G401 (cell line): ENCODE measurements at places on chromosomes 13 and 19.

DNA sequence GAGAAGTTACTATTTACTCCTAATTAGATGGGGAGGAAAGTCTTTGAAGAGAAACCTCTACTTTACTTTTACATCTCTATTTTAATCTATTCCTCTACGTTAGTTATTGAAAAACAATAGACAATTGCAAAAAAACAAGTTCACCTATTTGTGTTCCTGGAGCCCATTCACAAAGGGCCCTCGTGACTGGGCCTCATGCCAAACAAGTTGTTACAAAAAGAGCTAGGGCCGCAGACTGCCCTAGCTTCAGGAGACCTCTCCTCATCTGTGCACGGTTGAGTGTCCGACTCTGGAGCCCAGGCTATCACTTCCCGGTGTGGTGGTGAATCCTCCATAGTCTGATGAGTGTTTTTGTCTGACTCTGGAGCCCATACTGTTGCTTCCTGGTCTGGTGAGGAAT lies 190.9 kb downstream of the ZNF486 start:
- DNase-seq, result no peak

GRCh38 chr13:70829748-70830147 lies 721.5 kb upstream of the KLHL1 start:
- DNase-seq, result no peak

GRCh38 chr19:34017024-34017423 lies 155.3 kb upstream of the LSM14A start:
- DNase-seq, result no peak

DNA sequence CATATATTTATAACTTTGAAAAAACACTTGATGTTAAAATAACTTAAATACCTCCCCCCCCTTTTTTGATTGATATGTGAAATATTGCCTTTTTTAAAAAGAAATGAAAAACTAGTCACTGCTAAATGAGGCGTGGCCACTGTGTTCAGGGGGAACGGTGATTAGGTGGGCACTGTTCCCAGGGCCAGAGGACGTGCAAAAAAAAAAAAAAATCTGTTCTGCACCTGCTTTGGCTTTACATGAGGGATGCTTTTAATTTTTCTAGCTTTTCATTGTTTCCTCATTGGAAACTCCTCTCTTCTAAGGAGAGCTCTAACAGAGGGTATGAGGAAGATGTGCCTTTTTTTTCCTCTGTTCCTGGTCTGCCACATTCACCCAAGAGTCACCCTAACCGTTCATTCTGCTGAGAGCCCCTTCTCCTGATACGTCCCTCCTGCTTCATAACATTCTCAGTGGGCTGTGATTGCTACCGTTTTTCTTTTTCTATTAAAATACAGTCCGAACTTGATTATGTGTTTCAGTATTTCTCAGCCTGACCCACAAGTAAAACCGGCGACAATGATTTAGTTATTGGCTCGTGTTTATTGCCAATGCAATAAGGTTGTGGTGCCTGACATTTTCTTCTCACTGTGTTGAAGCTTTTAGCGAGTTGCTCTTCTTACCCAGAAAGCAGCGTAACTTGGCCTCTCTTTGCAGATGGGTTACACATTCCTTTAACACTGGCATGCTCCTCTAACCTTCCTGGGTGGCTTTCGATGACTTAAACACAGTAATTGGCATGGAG lies 64.8 kb upstream of the ZNF536 start:
- peak; percentile 63 for DNase-seq

GRCh38 chr13:97231118-97231828 lies 9.1 kb downstream of the MBNL2 start:
- DNase-seq, result no peak

DNA sequence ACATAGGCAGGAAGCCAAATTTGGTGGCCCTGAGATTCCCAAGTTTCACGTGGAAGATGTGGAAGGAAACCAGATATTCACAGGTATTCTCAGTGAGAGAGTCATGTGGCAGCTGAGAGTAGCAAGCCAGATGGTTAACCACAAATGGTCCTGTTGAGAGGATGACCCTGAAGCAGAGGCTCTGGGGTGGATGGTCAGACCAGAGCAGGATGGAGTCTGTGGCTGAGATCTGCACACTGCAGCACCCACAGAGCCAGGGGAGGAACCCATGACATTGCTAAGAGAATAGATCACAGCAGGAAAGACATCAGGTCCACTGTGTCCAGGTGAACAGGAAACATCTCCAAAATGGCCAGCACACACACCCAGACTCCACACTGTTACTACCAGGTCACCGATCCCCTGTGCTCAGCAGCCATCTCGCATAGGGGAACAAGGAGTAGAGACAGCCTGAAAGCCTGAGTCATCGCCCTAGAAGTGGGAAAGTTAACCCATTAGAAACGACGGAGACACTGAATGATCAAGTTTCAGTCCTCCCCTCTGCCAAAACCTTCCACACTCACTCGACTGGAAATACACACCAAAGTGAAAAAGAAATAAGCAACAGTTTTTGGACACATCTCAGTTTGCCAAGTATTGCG lies 160.0 kb downstream of the RBM26 start:
- DNase-seq, result no peak

GRCh38 chr13:106867249-106867648 lies 299.3 kb upstream of the ARGLU1 start:
- DNase-seq, result no peak

DNA sequence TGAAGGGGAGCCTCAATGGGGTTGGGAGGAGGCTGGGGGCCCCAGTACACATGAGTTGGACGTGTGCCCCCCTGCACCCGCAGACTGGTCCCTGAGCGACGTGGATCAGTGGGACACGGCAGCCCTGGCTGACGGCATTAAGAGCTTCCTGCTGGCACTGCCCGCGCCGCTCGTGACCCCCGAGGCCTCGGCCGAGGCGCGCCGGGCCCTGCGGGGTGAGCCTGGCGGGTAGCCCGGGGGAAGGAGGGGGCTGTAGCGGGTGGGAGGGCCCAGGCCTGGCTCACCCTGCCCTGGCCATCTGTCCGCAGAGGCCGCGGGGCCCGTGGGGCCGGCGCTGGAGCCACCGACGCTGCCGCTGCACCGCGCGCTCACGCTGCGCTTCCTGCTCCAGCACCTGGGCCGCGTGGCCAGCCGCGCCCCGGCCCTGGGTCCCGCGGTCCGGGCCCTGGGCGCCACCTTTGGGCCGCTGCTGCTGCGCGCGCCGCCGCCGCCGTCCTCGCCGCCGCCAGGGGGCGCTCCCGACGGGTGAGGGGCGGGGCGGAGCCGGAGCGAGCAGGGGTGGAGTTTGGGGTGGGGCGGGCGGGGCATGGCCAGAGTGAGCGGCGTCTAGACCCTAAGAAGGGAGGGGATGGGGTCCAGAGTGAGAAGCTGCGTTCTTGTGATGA lies 8.1 kb downstream of the PIK3R2 start:
- peak; percentile 74 for DNase-seq

DNA sequence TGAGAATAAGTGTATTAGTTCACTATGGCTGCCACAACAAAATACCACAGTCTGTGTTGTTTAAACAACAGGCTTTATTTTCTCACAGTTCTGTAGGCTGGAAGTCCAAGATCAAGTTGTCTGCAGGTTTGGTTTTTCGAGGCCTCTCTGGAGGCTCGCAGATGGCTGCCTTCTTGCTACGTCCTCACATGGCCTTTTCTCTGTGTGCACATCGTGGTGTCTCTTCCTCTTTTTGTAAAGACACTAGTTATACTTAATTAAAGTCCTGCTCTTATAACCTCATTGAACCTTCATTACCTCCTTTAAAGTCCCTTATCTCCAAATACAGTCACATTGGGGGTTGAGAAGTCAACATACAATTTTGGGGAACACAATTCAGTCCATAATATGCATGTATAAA lies 10.6 kb downstream of the CSNK1A1L start:
- no peak for DNase-seq

DNA sequence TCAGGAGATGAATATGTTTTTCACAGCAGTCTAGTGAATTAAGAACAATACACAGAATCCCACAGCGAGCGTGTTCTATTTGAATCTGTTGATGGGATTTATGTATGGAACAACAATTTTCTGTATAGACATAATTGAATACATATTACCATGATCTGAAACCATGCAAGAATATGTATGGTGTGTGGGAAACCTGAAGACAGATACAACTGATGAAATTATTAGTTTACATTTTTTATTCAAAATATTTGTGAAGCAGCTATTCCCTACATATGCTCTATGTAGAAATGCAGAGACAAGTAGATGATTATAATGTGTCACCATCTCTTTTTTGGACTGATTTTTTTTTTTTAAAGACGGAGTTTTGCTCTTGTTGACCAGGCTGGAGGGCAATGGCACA lies 91.8 kb downstream of the DNAJC15 start:
- DNase-seq, result no peak

DNA sequence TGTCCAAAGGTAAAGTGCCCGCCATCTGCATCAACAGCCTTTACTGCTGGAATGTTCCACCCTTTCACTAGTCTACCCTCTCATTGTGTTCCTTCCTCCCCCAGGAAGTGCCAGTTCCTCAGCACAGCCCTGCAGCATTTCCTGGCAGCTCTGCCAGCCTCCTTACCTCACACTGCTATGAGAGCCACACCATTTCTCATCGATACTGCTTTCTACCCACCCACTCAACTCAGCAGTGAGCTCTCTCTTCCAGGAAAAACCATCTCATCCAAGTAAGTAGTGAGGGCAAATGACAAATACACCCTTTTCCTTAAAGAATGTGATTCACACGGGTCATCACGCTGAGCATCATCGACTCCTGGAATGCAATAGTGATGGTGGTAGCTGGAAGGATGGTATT lies 19.8 kb downstream of the UQCRFS1 start:
- DNase-seq, result no peak

- no peak for DNase-seq
These were observed 214.7 kb downstream of the VWA8 start for GRCh38 chr13:41746259-41746658.

GRCh38 chr13:26299168-26299750 lies 45.3 kb downstream of the CDK8 start:
- DNase-seq, result no peak

DNA sequence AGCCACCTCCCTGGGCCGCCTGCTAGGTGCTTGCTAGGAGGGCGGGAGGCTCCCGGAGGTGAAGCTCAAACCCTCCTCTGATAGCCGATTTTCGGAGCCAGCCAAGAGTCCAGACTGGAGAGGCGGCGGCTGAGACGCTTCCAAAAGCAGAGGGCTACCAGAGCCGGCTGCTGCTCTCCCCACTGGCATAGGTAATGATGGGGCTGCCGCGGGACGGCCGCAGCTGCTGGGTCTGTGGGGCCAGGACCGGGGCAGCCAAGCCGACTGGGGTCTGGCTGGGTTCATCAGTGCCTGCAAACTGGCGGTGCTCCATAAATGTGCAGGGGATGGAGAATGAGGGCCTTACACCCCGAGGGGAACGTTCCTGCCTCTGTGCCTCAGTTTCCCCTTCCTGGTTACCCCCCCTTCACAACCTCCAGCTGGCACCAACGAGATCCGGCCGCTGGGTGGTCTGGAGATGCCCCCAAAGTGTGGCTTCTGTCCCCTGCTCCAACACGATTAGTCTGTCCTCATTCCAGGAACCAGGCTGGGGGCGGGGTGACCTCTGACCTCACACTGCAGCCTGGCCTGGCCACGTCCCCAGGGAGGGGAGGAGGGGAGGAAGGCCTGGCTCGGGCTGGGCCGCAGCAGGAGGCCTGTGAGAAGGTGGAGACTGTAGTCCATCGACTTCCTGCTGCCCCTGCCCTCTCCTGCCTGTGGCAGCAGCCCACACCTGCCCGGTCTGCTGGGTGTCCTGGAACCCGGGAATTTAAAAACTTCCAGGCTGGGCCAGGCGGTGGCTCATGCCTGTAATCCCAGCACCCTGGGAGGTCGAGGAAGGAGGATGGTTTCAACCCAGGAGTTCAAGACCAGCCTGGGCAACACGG lies 3.8 kb upstream of the WDR18 start:
- DNase-seq, result peak; percentile 27

DNA sequence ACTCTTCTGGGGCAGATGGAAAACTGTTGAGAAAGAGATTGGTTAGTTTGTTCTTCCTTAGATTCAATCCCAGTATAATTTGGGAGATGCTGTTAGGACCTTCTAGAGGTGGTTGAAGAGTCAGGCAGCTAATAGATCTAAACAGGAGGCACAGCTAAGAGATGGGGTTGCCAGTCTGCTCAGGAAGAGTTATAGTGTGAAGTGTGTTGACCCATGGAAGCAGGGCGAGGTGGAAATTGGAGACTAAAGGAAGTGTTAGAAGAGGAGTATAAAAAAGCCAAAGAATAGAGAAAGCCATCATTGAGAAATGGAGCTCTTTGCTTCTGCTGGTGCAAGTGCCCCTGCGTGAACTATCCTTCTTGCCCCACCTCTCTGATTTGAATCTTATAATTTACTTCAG lies 3.8 kb upstream of the OXGR1 start:
- DNase-seq, result no peak

DNA sequence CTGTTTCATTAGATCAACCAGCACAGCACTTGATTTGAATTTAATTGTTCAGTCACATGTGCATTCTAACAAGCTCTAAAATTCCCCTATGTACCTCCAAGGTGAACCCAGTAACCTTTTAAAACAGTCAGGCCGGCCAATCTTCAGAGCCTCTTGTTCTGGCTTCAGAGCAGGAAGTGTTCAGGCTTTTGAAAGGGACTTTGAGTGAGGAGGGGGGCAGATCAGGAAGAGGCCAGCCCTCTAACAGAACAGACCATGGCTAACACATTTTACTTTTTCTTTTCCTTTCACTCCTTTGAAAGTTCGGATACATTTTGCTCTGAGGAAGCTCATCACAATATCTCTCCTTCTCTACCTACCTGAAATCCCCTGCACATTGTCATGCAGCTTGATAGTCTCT lies 390.3 kb downstream of the TBC1D4 start:
- DNase-seq, result no peak

GRCh38 chr13:83215627-83216026 lies 666.6 kb downstream of the SLITRK1 start:
- no peak for DNase-seq

DNA sequence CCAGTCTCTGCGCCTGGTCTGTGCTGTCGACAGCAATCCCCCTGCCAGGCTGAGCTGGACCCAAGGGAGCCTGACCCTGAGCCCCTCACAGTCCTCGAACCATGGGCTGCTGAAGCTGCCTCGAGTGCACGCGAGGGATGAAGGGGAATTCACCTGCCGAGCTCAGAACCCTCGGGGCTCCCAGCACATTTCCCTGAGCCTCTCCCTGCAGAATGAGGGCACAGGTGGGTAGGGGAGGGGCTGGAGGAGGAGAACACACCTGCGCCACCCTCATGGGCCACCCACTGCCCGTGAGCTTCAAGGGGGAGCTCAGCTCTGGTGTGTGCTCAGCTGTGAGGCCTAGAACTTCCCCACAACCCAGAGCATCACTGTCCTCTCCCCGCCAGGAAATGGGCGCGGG lies 38.6 kb upstream of the CD33 start:
- no peak for DNase-seq

GRCh38 chr13:111043575-111043982 lies 71.5 kb upstream of the ARHGEF7 start:
- no peak for DNase-seq

- DNase-seq, result no peak
These were observed 2.5 kb downstream of the RPS9 start for GRCh38 chr19:54203151-54203611.

- no peak for DNase-seq
These were observed 10.1 kb downstream of the DNMT1 start for GRCh38 chr19:10184636-10185035.

GRCh38 chr13:96519380-96519779 lies 429.5 kb downstream of the HS6ST3 start:
- no peak for DNase-seq

- DNase-seq, result no peak
These were observed 511 bp downstream of the GARRE1 start for GRCh38 chr19:34254698-34255432.

GRCh38 chr13:97027162-97027554 lies 32.9 kb upstream of the OXGR1 start:
- DNase-seq, result no peak
